Stimulated activated CD4-positive, alpha-beta T cell treated with anti-CD3 and anti-CD28 coated beads, Interleukin-2, amount 100 ng/mL, for 4 hours (primary cell): ENCODE measurements at places on chromosomes 7 and 10.

- no peak for DNase-seq
Observed at GRCh38 chr10:114288424-114289095, 49.5 kb downstream of the VWA2 start.

- DNase-seq, result no peak
Observed at GRCh38 chr7:119256446-119257131, 1016.4 kb upstream of the KCND2 start.

DNA sequence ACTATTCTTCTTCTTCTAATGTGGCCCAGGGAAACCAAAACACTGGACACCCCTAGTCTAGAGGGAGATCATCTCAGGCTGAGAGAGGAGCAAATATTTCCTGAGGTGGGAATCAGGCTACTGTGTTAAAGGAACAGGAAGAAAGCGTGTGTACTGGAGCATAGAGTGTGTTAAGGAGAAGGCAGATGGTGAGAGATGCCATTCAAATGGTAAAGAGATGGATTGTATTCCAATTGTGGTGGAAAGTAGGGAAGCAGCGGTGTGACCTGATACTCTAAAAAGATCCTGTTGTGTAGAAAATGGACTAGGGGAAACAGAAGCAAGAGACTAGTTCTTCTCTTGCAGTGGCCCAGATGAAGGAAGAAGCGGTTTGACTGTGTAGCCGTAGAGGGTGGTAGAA is 31.2 kb downstream of the RAB18 start:
- no peak for DNase-seq

DNA sequence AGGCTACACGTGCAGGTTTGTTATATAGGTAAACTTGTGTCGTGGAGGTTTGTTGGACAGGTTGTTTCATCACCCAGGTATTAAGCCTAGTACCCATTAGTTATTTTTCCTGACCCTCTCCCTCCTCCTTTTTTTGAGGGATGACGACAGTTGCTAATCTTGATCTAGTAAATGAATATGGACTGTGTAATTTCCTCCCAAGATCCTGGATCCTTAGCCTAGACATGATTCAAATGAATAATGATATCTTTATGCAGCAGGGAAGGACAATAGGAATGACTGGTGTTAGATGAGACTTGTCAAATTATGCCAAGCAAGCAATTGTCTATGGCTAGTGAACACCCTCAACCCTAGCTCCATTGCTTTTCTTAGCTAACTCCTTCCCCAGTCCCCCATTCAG is 156.2 kb downstream of the PLPP4 start:
- DNase-seq, result no peak

GRCh38 chr7:151700586-151701165 is 176.2 kb downstream of the PRKAG2 start:
- DNase-seq, result no peak

DNA sequence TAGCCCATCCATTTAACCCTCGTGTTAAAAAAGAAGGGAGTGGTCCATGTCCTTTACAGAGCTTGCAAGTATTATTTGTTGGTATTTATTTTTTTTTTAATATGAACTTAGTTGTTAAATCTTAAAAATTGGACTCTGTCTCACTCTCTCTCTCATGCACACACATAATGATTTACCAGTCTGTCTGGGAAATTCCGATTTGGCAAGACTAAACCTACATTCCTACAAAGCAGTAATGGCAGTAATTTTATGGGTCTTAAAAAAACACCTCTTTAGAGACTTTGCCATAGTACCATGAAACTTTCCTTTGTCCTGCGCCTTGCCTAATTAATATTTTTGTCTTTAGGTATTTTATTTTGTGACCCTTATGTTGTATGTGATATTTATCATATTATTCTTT is 239.5 kb upstream of the PPP1R3A start:
- DNase-seq, result no peak

DNA sequence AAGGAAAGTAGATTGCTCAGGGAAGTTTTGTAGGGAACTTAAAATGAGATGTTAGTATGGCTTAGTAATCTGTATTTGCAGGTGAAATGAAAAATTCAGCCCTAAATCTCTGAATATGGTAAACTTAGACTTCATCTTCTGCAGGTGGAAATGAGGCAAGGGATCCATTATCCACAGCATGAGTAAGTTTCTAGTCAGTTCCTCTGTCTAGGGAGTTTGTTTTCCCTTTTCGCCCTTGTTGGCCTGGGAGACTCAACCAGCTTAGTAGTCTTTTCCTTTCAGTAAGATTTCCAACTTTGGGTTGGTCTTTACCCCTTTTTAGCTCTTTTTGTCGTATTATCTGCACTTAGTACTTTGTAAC is 65.6 kb downstream of the ZEB1 start:
- DNase-seq, result no peak

GRCh38 chr10:97726636-97727178 is 10.2 kb upstream of the ZFYVE27 start:
- DNase-seq, result no peak

DNA sequence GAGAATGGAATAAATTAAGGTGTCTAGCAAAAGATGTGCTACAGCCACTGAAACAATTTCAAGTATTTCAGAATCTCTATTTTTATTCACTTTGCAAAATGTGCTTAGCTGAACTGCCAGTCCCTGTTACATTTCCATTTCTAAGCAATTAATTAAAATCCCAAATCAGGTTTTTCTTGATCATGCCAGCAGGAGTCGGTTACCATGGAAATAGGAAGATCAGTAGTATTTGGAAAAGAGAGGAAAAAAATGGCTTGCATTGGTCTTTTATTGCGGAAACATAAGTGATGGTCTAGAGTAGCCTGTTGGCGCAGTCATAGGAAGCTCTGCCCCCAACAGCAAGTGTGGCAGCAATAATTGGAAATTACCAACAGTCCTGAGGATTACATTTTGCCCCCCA is 867.1 kb downstream of the GATA3 start:
- no peak for DNase-seq

DNA sequence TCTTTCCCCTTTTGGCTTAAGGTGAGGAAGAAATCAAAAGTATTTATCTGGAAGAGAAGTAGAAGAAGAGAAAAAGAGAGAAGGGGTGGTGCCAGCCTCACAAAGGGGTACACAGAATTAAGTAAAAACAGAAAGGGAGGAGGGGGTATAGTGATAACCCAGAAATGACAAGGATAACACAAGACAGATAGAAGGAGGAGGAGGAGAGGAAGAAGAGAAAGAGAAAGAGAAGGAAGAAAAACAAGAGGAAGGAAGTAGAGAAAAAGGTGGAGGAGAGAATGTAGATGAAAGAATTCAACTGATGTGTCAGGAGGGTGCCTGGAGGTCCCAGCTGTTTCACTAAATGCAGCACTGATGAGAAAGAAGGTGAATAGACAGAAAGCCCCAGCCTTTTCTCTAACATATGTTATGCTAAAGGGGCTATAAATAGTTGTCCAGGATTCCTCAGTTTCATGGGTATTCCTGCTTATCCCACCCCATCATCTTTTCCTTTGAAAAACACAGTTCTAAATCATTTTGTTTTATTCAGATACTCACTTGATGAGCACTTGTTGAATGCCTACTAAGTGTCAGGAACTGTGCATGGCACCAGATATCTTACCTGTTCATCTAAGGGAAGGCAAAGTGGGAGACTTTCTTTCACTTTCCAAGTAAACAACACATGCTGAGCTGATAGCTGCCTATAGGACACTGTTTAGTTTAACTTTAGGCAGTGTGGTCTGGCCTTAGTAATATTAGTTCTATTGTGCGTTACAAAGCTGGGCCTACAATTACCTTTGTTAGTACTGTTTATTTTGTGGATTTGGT is 8.0 kb downstream of the SEMA3E start:
- DNase-seq, result no peak

DNA sequence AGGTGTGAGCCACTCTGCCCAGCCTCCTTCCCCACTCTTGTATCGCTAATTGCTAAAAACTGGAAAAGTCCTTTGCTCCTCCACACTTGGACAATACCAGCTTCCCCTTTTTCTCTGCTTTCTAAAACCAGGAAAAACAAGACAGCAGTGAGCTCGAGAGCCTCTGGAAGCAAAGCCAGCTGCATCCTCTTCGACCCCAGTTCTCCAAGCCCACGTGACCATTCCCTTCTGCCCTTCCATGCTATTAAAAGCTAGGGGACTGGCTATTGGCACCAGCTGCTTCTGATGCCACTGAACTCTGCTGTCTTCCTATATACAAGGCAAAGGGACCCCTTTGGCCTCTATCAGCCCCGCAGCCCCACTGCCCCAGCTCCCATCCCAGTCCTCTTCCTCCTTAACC is 92.2 kb downstream of the SPDYE5 start:
- no peak for DNase-seq

DNA sequence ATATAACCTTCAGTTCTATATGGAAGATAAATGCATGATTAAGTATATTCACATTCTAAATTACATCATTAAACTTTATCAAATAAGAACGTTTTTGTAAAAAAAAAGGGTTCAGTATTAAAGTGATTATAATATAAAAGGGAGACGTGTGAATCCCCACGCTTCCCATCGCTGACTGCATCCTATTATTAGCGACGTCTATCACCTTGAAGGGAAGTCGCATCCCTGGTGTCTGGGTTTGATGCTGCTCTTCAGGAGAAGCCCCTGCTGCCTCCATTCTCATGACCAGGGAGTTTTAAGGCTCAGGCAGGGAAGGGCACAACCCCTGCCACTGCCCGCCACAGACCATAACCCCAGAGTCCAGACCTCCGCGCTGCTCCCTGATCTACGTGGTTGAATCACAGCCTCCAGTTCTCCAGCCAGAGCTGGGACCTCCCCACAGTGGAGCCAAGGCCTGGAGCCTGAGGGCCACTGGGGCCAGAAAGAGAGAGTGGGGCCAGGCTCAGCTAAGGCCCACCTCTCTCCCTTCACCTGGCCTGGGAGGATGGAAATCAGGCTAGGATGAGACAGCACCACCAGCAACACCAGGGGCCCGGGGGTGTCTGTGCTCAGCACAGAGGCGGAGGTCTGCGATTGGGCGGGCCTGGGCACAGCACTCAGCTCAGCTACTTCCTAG is 130.6 kb downstream of the TCERG1L start:
- DNase-seq, result no peak

GRCh38 chr10:22853906-22854447 is 73.9 kb upstream of the ARMC3 start:
- no peak for DNase-seq

GRCh38 chr10:74049955-74050354 is 52.0 kb downstream of the VCL start:
- DNase-seq, result no peak

GRCh38 chr7:50647286-50647980 is 82.2 kb upstream of the DDC start:
- no peak for DNase-seq

GRCh38 chr10:95172851-95173250 is 21.2 kb upstream of the ACSM6 start:
- no peak for DNase-seq

DNA sequence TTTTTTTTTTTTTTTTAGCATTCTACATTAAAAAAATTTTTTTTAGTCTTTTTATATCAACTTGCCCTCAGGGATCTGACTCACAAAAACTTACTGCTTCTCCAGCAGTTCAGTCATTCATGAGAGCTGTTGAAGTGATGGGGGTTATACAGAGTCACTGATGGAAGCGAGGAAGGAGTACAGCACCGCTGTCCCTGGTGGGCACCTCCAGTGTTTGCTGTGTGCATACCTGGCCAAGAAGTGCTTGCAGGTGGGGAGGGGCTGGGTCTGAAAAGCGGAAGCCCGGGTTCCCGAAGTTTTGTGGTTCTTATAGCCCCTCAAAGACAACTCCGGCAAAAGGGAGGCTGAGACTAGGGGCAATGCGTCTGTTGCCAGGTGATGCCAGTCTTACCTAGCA is 46.2 kb downstream of the MINDY4 start:
- DNase-seq, result no peak

DNA sequence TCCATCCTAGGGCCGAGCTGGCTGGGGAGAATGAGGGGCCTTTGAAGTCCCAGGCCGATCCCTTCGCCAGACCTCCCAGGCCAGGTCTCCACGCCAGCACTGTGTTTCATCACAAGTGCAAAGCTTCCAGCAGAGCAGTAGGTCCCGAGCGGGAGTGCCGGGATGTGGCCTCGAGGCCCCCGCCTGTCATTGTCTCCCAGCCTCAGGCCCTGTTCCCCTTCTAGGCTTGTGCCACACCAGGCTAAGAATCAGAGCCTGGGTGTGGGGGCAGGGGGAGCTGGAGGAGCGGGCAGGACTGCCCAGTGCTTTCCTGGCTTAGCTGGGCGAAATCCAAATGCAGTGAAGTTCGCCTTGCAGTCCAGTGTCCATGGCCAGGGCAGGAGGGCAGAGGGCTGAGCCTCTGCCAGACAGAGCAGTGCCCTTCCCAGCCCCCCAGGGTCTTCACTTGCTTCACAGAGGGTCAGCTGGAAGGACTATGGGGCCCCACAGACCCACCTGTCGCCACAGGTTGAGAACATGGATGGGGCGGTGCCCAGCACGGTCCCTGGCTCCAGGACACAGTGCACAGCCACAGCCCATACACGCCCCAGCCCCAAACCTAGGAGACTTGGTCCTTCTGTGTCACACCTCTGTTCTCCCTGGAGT is 20.2 kb upstream of the PFKFB3 start:
- no peak for DNase-seq

DNA sequence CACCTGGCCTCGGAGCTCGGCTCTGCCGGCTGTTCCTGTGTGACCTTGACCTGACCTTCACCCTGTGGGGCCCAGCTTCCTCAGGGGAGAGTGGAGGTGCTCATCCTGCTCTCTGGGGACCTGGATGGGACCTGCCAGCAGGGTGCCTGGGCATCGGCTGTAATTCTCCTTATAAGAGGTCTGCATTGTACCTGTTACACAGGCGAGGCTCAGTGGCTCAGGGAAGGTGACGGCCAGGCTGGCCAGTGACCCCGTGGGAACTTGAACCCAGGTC is 29.0 kb downstream of the RET start:
- DNase-seq, result no peak

DNA sequence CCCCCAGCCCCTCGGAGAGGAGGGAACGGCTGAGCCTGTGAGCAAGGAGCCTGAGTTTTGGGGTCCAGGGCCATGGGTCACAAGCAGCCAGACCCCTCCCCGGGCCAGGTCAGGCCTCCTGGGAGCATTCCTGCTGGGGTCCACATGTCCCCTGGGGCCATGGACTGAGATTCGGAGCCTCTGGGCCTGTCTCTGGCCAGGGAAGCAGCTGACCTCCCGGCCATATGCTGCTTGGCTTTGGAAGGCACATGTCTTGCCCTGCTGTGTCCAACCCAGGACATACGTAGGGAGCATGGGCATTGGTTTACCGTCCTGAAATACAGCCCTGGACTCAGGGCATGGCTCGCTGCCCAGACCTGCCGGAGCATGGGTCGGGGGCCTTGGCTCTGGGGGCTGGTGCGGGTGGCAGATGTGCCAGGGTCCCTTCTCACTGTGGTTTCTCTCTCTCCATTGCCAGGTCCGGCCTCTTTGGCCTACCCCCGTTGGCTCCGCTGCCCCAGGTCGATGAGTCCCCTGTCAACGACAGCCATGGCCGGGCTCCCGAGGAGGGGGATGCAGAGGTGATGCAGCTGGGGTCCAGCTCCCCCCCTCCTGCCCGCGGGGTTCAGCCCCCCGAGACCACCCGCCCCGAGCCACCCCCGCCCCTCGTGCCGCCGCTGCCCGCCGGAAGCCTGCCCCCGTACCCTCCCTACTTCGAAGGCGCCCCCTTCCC is 7.3 kb downstream of the PWWP2B start:
- DNase-seq, result no peak

DNA sequence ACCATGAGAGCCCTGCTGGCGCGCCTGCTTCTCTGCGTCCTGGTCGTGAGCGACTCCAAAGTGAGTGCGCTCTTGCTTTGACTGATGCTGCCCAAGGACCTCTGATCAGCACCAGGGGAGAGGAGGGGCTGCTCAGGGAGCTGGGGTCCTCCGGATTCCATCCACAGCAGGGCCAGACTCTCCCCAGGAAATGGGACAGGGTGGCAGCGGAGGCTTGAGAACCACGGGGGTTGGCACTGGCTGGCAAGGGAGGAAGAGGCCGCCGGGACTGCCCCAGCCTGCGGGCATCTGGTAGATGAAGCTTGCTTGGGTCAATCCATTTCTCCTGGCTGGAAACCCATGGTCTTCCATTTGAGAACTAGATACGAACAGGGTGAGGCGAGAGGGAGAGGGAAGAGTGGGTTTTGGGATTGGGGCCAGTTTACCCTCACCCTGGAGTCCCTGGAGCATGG is 647 bp downstream of the PLAU start:
- DNase-seq, result no peak
